ENCODE measurements at places on chromosomes 1 and 21. TPM values are rescaled to one million over a fixed set of nuclear protein-coding genes. Genes with fewer than 3 reads are reported as not detected.

GRCh38 chr21:37874904-37875780 is 41.1 kb downstream of the KCNJ6 start:
- DNase-seq = no peak

DNA sequence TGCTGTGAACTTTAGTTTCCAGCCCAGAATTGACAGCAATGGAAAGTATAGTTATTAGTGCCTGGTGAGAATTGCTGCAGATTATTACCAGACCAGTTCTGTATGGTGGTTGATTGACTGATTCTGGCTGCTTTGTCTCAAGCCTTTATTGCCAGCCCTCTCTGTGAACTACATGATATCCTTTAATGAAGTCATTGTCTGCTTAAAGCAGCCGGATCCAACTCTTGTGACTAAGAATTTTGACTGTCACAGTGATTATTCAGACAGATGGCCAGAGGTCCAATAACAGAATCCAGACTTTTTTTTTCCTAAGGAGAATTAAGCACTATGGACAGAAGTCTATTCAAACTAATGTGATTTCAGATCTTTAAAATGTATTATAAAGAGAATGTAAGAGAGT is 1548.6 kb upstream of the B3GALT2 start:
- DNase-seq = no peak

DNA sequence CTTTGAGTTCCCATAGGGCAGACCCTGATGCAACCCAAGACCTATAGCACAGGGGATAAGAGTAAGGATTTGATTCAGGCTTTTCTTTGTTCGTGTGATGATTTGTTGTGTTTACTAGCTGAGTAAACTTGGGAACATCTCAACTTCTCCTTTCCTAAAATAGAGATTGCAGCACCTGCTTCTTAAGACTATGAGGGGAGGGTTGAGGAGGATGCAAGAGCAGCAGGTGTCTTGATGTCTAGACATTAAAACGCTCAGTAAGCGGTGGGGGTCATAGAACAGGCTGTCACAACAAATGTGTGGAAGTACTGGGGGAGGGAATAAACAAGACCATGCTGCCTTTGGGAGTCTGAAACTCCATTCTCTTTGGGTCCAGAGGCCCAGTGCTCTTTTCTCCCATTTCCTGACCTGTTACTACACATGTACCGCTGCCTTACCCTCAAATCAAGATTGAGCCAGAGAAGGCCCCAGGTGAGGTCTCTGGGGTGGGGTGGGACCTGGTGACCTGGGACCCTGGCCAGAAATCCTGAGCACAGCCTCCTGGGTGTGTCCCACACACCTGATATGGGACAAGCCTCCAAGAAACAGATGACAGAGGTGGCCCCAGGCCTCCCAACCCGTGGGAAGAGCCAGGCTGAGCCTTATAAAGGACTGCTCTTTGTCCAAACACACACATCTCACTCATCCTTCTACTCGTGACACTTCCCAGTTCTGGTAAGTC is at the start of gene S100A7A:
TSS of gene S100A7A (plus strand) at position 671 of the 721 bp plus-strand sequence. CDS start 1,563 bp downstream, outside the sequence.
- no peak for DNase-seq

DNA sequence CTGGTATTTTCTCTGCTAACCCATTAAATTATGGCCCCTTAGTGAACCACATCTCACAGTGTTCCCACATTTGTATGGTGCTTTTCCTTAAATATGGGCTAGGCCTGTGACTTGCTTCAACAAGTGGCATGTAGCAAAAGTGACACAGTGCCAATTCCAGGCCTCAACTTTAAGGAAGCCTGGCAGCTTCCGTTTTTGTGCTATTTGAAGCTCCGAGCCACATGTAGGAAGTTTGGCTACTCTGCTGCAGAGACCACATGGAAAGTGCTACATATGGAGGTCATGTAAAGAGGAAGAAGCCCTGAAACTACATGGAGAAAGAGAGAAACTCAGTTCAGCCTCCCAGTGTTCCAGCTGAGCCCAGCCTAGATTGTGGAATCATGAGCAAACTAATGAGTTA is 28.5 kb upstream of the DR1 start:
- DNase-seq = peak; percentile 18

GRCh38 chr1:151346082-151346768 is 827 bp downstream of the RFX5 start:
- DNase-seq = no peak

- no peak for DNase-seq
These were observed 30.5 kb upstream of the ZNF496 start for GRCh38 chr1:247362153-247362552.

GRCh38 chr1:188426561-188426960 is 1597.8 kb downstream of the PLA2G4A start:
- DNase-seq = no peak

GRCh38 chr1:178818416-178818815 is 52.5 kb downstream of the ANGPTL1 start:
- DNase-seq = no peak

- no peak for DNase-seq
These were observed 13.2 kb downstream of the MX2 start for GRCh38 chr21:41374867-41375533.

GRCh38 chr1:219179293-219179692 is 5.6 kb downstream of the LYPLAL1 start:
- no peak for DNase-seq

GRCh38 chr1:161736335-161736969 is 13.1 kb upstream of the DUSP12 start:
- no peak for DNase-seq

- DNase-seq = no peak
These were observed 25.2 kb downstream of the COL6A1 start for GRCh38 chr21:46006547-46007491.

DNA sequence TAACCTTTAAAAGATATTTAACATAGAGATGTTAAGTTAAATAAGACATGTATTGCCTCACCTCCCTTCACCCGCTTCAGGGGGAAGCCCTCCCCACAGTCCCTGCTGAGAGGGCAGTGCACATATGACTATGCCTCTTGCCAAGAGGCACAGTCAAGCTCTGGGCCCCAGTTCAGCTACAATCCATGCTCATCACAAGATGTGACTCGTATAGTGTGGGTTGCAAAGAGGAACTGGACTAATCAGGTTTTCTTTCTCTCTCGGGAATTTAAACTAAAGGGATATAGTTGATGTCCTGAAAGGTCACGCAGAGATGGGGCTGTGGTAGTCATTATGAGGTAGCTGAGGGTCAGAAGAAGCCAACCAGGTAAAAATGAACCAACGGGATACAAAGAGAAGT is 35.6 kb downstream of the LYST start:
- no peak for DNase-seq

- DNase-seq = no peak
These were observed 21.1 kb downstream of the CLDN8 start for GRCh38 chr21:30194701-30195299.

- DNase-seq = no peak
These were observed 2.8 kb downstream of the VPS72 start for GRCh38 chr1:151187205-151187604.

DNA sequence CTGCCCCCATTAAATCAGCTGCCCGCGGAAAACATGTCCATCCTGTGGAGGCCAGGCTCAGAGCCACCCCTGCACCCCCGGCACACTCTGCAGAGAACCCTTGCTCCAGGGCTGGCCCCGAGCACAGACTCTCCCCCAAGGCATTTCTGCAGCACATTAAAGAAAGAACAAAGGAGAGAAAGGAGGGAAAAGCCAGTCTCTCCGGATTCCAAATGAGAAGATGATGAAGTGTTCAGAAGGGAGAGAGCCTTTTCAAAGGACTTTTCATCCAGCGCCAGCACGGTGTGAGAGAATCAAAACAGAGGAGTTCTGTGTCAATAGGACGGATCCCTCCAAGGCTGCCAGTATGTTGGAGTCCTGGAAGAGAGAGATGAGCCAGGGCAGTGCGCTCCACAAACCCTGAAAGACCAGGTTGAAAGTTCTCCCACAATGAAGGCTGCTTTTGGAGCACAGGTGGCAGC is 498.3 kb downstream of the NPHP4 start:
- no peak for DNase-seq

- DNase-seq = no peak
These were observed 10.8 kb downstream of the CFAP410 start for GRCh38 chr21:44328242-44328895.

- DNase-seq = no peak
These were observed 15.3 kb upstream of the SRSF4 start for GRCh38 chr1:29196863-29197589.

GRCh38 chr21:34147792-34148418 is 74.5 kb downstream of the MRPS6 start:
- no peak for DNase-seq

DNA sequence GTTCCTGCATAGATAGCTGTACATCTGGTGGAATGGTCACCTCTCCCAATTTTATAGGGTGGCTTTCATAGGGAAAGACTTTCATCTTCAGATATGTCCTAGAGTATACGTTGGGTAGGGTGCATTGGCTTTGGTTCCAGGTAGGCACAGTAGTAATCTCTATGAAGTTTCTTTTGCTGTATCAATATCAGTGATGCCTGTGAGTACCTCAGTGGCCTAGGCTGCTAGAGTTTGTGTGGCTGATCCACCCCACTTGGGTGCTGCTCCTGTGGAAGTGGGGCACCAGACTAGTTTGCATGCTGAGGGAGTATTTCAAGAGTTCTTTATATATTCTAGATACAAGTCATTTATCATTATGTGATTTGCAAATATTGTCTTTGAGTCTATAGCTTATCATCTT is 370.5 kb upstream of the VAMP3 start:
- no peak for DNase-seq

- DNase-seq = no peak
These were observed 2.2 kb downstream of the SLC19A2 start for GRCh38 chr1:169483500-169483966.

DNA sequence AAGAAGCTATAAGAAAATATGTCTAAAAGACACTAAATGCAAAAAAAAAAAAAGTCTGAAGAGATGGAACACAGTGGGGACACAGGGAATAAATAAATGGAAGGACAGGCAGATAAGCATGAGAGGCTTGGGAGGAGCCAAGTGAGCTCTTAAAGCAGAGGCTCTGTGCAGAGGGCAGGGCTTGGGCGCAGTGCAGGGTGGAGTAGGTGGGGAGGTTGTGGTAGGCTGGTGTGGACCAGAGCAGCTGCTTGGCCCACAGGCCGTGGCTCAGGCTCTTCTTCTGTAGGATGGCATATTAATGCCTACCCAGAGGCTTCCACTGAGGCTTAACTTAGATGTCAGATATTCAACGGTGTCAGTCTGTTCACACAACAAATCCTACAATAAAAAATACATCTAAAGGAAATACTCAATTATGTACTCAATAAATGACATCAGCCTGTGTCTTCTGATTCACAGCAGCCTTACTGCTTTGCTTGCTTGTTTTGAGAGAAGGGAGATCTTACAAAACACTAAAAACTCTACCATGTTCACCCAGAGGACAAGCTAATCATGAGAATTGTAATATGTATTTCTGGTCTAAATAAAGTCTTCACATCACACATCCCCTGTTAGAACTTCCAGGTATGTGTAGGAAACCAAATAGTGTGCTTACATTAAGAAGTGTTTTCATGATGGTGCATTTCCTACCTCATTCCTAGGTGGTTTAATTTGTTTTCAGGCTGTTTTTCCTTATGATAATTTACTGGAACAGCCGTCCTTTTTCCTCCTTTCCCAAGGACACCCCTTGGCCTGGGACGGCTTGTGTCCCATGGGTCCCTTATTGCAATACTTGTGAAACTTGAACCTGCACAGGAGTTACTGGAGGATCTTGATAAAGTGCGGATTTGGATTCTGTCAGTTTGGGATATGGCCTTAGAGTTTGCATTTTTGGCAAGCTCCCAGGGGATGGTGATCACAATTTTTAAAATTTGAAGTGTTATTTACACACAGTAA is 24.9 kb downstream of the DIP2A start:
- no peak for DNase-seq

EXO5 gene
- total RNA-seq = 0.40 TPM

GBP4 gene
- total RNA-seq = 2.5 TPM

TMEM200B gene
- 1.6 TPM for total RNA-seq

RNF186 gene
- 79.7 TPM for total RNA-seq

PDE9A gene
- total RNA-seq = 673 TPM

B3GALT2 gene
- 0.64 TPM for total RNA-seq

NEXN gene
- total RNA-seq = 12.6 TPM

LCE2A gene
- not detected for total RNA-seq

CRABP2 gene
- not detected for total RNA-seq

ADCY10 gene
- total RNA-seq = not detected

IL22RA1 gene
- 27.0 TPM for total RNA-seq

CFAP141 gene
- not detected for total RNA-seq

RAB25 gene
- total RNA-seq = 140 TPM

FGR gene
- total RNA-seq = 2.2 TPM
